ENCODE measurements at places on chromosomes 3 and 15.

DNA sequence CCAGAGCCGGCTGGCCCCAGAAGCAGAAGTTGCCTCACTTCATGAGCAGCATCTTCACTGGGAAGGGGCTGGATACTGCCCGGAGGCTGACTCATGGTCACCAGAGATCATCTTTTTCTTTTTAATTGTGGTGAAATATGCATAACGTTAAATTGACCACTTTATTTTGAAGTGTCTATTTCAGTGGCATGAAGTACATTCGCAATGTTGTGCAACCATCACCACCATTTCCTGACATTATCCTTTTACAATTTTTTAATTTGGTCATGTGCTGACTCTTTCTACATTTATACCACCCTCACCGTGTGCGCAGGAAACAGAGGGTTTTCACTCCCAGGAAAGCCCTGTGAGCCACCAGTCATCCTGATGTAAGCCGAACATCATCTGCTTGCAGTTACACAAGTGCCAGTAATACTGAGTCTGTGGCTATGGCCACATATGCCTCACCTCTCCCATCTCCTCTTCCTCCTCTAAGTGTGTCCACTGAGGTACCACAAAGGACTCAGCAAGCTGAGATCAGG is 51.6 kb upstream of the ABHD17C start:
- DNase-seq: no peak

DNA sequence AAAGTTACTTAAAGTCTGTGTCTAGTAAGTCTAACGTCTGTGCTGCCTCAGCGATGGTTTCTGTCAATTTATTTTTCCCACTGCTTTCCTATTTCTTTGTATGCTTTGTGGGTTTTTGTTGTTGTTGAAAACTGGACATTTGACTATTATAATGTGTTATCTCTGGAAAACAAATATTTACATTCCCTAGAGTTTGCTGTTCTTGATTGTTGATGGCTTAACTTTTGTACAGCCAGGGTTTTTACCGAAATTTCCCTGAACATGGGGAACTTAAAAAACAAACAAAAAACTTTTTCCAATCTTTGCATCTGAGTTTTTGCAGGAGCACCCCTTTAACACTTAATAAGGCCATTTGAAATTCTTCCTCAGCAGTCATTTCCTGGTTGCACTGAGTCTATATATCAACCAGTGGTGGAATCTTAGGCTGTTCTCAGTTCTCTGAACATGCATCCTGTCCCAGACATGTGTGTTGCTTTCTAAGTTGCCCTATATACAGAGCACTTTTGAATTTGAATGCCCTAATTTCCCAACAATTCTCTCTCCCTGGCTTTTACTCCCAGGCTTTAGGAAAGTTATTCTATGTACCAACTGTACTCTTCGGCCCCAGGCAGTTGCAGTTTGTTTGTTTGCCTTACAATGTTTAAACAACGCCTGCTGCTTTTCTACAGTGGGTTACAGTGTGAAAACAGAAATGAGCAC is 11.8 kb upstream of the PIAS1 start:
- DNase-seq: no peak

- peak; percentile 65 for DNase-seq
Observed at GRCh38 chr3:157127831-157128767, 31.8 kb downstream of the CCNL1 start.

GRCh38 chr3:174159604-174160003 is 699.5 kb upstream of the NAALADL2 start:
- no peak for DNase-seq

DNA sequence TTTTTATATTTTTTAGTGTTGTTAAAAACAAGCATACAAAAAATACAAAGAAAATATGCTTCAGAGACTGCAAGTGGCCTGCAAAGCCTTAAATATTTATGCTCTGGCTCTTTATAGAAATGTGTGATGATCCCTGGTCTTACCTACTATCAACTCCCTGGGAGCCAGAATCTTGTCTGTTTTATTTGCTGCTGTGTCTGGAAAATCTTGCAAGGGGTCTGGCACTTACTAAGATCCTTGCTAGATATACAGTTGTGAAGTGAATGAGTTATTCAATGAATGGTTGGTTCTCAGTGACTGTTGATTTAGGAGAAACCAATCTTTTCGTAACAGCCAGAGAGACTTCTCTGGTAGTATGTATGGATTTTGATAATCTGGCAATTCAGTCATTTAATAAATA is 521.0 kb upstream of the CFAP20DC start:
- no peak for DNase-seq

DNA sequence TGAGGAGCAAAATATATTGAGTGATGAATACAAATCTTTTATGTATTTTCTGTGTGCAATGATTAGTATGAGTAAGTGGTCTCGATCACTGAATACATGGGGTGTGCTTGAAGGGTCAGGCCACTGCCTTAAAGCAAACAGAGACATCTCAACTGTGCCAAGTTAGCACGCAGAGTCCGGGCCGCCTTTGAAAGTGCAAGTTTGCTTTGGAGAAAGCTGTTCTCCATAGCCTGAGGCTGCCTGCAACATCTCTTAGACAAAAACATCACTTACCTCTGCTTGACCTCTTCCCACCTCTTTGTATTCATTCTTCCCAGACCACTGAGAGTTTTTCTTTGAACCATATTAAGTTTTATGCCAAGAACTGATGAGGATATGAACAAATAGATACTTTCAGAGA is 267.0 kb downstream of the ZBTB20 start:
- no peak for DNase-seq

DNA sequence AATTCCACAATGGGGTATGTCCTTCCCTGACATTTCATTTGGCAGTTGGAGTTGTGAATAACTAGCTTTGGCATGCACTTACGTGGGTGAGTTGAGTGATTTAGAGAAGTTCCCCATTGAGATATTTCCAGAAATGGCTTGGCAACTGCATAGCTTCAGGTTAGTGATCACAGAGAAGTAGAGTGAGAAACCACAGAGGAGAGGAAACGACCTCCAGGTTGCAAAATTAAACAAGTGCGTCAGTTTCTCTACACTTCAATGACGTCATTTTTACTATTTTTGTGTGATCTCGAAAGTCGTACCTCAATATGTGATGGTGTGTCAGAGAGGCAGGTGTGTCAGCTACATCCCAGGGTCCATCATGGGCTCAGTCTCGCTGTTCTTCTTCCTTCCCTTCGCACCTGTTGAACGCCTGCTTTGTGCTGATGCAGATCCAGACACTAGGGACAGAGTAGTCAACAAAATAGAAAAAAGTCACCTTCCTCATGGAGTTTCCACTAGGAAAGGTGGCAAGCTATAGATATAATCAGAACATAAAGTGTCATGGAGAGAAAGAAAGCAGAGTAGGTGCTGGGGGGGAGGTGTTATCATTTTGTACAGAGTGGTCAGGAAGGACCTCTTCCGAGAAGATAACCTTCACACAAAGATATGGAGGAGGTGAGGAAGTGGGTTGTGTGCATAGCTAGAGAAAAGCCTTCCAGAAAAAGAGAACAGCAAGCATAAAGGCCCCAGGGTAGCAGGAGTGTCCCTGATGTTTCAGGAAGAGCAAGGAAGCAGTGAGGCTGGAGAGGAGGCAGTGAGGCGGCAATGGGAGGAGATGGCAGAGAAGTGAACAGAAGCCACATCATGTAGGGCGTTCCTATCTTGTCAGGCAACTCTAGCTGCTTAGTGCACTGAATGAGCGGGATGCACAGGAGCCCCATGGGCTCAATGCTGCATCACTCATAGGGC is 75.6 kb downstream of the MCTP2 start:
- peak; percentile 54 for DNase-seq

GRCh38 chr3:126358816-126359181 is 1.6 kb upstream of the KLF15 start:
- no peak for DNase-seq

GRCh38 chr3:154921351-154921750 is 158.8 kb upstream of the MME start:
- no peak for DNase-seq

- no peak for DNase-seq
Observed at GRCh38 chr3:77976079-77976478, 936.2 kb downstream of the ROBO2 start.

DNA sequence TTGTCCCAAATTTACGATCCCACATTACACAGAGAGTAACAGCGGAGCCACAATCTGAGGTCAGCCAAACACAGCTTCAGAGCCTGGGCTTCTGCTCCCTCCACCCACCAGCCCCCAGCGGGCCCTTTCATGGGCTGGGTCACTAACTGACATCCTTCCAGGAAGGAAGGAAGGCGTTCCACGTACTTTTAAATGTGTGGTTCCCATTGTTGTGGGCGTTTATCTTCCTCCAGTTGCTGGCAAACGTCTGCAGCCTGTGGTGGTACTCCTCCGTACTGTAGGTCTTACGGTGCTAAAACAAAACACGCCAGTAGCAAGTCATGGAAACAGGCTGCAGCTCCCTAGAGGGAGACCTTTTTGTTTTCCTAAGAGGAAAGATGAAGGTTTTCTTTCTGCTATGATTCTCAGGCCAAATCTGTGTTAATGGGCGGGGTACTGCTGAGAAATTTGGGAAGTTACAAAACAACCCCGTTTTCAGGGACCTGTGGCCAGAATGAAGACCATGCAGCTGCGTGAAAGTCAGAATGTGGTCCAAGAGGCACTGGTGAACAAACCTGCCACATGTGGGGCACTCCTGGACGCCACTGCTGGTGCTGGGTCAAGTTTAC is 7.6 kb downstream of the CTSH start:
- no peak for DNase-seq

DNA sequence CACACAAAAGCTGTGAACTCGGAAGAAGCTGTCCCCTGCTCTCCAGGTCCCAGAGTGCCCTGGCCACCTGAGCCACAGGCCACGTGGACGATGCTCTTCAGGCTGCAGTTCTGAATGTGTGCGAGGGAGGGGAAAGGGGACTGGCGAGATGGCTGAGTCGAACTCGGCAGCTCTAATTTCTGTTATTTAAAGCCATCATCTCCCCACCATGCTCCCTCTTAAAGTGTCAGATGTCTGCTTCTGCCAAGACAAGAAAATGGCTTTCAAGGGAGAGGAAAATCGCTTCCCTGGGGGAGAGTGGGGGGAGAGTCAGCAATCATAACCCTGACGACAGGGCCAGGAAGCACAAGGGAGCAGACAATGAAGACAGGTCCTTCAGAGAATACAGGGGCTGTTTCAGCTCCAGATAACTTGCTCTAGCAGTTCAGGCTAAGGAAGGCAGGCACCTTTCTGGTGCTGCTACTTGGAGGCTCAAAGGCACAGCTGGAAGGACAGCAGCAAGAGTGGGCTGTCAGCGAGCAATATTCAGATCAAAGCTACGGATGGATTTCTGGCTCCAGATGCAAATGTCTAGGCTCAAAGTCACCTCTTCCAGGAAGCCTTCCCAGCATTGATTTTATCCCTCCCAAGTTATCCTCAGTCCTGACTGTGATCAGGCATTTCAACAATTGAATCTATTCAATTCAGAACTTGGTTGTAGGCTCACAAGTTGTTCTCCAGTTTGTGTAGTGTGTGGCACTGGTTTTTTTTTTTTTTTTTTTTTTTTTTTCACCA is 15.5 kb upstream of the CCDC33 start:
- DNase-seq: no peak

GRCh38 chr3:151766454-151766853 is 32.7 kb downstream of the AADACL2 start:
- DNase-seq: no peak

DNA sequence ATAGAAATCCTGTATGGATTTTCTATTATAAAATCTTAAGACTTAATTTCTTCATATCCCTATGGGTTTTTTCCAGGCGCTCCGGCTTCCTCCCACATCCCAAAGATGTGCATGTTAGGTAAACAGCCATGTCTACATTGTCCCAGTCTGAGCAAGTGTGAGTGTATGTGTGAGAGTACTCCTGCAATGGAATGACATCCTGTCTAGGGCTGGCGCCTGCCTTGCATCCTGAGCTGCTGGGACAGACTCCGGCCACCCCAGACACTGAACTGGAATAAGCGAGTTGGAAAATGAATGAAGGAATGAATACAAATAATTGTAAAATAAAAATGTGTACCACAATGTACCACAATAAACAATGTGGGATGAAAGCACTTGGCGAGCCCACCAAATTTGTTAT is 69.2 kb downstream of the RFTN1 start:
- DNase-seq: no peak

DNA sequence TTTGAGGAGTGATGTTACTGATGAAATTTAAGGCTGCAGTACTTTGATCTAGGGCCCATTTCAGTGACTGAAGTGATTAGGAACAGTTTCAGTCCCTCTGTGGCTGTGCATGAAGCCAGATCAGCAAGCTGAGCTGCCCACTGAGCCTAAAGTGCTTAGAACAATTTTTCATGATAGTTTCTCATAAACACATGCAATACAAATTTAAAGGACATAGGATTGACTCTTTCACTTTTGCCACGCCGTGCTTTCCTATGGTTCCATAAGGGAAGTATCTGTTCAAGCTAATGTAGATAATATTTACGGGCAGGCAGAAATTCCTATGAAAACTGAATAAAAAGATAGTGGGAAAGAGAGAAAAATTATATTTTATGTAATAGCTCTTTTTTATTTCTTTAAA is 10.6 kb downstream of the ANKUB1 start:
- DNase-seq: no peak

DNA sequence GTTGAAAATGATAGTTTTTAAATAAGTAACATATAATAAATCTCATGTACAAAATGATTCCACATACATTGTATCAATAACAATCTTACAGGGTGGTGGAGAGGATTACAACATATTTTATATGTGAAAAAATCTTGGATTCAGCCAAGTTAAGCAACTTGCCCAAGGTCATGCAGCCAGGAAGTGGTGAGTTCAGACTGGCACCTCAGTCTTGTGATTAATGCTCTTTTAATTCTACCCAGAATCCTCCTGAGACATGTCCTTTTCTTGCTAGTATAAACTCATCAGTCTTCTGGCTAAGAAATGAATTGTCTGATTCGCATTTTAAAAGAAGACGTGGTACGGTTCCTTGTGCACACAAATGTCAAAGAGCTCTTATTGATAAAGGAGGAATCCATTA is 4.5 kb upstream of the MYRIP start:
- no peak for DNase-seq

DNA sequence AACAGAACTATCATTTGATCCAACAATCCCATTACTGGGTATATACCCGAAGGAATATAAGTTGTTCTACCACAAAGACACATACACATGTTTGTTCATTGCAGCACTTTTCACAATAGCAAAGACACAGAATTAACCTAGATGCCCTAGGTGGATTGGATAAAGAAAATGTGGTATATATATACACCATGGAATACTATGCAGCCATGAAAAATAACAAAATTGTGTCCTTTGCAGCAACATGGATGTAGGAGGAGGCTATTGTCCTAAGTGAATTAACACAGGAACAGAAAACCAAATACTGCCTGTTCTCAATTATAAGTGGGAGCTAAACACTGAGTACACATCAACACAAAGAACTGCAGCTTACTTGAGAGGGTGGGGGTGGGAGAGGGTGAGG is 142.5 kb downstream of the IL20RB start:
- no peak for DNase-seq

DNA sequence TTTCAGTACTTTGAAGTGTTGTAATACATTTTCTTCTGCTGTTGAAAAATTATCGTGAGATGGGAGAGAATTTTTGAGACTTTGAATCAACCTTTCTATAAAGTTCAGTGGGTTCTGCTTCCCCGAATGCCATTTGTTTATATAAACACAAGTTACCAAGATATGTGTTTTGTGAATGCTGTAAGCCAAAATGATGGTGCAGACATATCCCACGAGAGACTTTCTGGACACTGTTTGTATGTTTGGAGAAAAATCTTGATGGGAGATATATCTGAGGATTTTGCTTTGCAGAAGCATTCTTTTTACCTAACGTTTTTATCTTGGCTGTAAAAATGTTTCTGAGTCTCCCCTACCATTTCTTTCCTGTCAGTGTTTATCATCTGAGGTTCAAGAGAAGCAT is 526.6 kb upstream of the ZNF717 start:
- no peak for DNase-seq

- DNase-seq: no peak
Observed at GRCh38 chr15:70060993-70061305, 36.8 kb downstream of the TLE3 start.

GRCh38 chr3:98406034-98406433 is 15.6 kb downstream of the OR5K3 start:
- DNase-seq: no peak

Measured in GM20000 (cell line).